ENCODE measurements at places on chromosomes 2 and 18.

DNA sequence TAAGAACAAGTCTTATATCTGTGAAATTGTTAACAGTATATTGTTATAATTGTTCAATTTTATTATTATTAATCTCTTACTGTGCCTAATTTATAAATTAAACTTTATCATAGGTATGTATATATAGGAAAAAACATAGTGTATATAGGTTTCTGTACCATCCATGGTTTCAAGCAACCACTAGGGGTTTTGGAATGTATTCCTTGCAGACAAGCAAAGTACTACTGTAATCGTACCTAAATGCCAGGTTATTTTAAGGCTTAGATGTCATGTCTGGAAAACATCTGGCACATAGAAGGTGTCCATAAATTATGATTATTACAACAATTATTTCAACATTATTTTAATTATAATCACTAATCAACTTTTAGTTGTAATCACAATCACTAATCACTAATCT, 8.4 kb downstream of the ITSN2 start:
- no peak for DNase-seq

- DNase-seq = no peak
Observed at GRCh38 chr18:13366541-13366940, 148.0 kb downstream of the LDLRAD4 start.

GRCh38 chr2:171794918-171795317, 99.1 kb downstream of the SLC25A12 start:
- DNase-seq = no peak

DNA sequence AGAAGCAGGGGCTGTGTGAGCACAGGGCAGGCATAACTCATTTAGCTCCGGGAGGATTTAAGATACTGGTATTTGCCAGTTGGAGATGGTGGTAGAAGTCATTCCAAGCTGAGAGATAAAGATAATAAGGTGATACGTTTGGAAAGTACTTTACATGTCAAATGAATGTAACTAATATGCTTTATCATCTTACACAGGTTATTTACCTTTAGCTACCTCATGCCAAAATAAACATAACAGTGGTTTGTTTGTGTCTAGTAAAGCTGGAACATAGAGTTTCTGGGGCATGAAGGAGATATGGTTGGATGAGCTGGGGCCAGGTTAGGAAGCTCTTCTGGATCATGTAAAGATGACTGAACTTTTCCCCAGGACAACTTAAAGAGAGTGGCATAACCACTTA, 126.9 kb upstream of the PIK3C3 start:
- no peak for DNase-seq

GRCh38 chr18:33817096-33817495, 239.1 kb downstream of the ASXL3 start:
- no peak for DNase-seq

- no peak for DNase-seq
Observed at GRCh38 chr2:51441786-51442185, 409.9 kb upstream of the NRXN1 start.

DNA sequence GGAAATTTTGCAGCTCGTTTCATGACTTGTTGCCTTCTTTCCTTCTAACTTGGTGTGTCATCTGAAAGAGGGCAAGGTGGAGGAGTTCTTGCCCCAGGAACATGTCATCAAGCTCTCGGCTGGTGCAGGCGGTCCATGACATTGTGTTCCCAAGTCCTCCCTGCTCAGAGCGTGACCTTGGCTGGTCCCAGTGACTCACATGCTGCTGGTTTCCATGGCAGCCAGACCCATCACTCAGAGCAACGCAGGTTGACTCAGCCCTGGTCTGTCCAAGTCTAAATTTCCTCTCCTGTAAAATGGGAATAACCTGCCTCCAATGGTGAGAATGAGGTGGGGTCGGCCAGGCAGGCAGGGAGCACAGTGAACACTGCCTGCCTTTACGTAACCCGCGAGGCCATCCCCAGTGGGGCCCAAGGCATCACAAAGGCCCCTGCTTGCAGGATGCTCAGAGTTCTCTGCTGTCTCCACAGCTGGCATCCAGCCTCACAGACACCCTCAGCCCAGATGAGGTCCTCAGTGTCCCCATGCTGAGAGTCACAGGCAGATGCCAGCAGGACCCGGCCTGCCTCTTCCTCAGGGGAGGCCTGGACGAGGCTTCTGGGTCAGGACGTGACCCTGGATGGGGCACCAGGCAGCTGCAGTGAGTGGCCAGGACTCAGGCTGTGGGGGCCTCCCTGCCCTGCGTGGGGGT, 143.7 kb downstream of the TPO start:
- DNase-seq = no peak

DNA sequence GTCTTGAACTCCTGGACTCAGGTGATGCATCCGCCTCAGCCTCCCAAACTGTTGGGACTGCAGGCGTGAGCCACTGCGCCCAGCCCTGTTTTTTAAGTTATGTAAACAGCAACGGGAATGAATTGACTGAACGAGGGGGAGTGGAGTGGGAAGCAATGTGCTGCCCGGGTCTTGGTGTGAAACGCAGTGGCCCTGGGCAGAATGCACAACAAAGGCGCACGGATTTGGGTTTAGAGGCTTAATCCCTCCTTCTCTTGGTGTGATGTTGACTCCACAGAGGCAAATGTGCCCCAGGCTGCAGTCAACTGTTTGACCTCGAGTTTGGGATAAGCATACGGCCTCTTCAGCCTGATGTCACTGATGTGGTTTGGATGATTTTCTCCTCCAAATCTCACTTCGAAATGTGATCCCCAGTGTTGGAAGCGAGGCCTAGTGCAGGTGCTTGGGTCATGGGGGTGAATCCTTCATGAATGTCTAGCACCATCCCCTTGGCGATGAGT, 97.4 kb downstream of the AGAP1 start:
- DNase-seq = no peak

DNA sequence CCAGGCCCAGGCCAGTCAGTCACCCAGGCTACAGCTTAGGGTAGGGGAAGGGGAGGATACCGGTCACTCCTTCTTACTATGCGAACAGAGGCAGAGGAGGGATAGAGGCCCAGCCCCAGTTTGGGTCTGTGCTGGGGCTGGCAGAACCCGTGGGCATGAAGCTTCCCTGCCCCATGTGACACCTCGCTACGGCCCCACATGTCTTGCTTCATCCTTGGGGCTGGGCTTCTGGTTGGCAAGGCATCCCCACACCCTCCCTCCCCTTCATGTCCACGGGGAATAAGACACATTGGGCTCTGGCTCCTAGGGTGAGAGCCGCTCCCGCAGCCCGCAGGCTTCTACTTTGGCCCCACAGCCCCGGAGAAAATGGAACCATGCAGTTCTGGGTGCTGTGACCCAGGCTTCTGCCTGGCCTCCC, 32.4 kb downstream of the HS1BP3 start:
- DNase-seq = no peak

- no peak for DNase-seq
Observed at GRCh38 chr18:13103366-13103765, 112.2 kb downstream of the CEP192 start.

GRCh38 chr2:177568893-177569292, 176.3 kb downstream of the AGPS start:
- no peak for DNase-seq

GRCh38 chr2:196592331-196592910, 47.1 kb upstream of the CCDC150 start:
- no peak for DNase-seq

- DNase-seq = no peak
Observed at GRCh38 chr2:53987336-53987921, 16.6 kb upstream of the PSME4 start.

- DNase-seq = no peak
Observed at GRCh38 chr2:138997856-138998517, 217.8 kb upstream of the NXPH2 start.

- no peak for DNase-seq
Observed at GRCh38 chr18:62987055-62987830, 271.9 kb downstream of the PHLPP1 start.

DNA sequence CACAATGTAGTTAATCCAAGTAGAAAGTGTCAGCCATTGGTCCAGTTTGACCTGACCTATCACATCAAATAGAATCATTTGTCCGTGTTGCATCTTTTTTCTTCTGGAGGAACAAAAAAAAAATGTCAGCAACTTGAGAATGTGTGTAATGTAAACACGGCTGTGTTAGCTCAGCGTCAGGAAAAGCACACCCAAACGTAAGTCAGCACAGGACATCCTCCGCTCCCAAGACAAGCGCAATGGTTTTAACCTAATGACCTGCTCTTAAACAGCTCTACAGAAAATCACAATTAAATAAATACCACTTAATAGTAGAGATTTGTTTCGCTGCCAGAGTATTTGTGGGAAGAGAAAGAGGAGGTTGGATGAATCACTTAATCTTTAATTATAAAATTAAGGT, 59.4 kb downstream of the OSR1 start:
- no peak for DNase-seq

DNA sequence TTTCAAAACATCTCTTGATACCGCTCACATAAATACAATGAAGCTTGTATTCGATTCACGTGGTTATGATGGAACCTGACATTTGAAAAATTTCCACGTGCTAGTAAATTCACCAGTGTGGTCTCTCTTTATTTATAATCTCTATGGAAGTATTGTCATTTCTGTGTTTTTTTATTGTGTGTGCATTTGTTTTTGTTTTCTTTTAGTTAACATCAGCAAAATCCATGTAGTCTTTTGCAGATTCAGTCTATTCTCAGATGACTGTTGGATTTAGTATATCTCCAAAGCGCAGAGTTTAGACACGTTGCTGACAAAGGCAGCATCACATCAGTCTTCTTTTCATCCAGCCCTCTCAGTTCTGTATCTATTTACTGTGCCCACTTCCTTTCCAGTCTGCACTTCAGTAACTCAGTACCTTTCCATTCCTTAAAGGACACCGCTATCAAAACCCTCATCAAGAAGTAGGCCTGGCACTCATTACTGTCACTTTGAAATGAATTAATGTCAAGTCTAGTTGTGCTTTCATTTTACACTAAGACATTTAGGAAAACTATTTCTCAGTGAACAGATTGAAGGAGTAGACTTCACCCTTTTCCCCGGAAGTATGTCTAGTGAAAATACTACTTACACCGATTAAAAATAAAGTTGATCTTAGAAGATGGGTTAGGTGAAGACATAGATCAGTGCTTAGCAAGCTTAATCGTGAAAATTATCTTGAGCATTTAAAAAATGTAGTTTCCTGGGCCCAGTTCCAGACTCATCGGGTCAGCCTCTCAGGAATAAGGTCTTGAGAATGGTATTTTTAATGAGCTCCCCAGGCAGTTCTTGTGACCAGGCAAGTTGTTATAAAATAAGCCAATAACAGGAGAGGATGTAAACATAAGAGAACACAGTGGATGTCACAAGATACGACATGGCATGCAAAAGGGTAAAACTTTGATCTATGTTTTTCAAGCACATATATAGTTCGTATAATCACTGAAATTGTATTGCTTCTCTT, 506.8 kb upstream of the ZEB2 start:
- no peak for DNase-seq

DNA sequence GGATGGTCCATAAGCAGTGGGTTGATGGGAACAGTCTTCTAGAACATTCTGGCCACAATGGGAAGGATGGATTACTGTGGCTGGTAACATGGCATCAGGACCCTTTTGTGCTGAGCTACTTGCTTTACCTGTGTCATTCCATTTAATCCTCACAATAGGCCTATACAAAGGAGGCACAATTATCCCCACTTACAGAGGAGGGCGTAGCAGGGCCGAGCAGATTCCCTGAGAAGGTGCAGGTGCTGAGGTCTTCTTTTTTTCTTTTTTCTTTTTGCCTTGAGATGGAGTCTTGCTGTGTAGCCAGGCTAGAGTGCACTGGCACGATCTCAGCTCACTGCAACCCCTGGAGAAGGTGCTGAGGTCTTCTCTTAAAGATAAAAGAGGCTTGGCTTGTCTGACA, 6.7 kb upstream of the LRRC30 start:
- no peak for DNase-seq

DNA sequence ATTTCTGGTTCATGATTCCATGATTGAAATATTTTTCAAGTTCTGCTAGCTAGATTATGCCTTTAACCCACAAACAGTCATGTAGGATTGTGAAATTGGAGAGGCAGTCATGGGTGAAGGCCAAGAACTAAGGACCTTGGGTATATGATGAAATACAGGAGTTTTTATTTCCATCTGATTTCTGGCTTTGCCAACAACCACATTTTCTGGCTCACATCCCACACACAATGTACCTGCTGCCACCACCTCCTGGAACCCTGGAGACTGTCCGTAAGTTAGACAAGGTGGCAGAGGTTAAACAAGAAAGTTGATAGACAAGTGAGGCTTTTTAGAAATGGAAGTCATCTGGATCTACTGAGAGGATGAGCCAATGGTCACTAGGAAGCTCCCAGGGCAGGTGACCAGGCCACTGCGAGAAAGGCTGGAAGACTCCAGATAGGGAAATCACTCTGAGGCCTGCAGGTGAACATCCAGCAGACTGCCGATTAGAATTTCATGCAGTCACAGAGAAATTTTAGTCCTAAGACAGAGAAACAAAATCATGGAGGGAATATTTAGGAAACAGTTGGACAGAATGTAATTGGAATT, 402.0 kb downstream of the ALK start:
- no peak for DNase-seq

GRCh38 chr2:136057023-136057801, 60.7 kb downstream of the CXCR4 start:
- DNase-seq = no peak

GRCh38 chr2:217958206-217958883, 44.5 kb downstream of the TNS1 start:
- DNase-seq = no peak
